KBM-7 (cell line): ENCODE measurements at places on chromosomes 13 and 19.

GRCh38 chr13:71879129-71879535 lies 12.1 kb upstream of the DACH1 start:
- peak; percentile 50 for DNase-seq

GRCh38 chr19:28443361-28443760 lies 769.6 kb downstream of the UQCRFS1 start:
- no peak for DNase-seq

DNA sequence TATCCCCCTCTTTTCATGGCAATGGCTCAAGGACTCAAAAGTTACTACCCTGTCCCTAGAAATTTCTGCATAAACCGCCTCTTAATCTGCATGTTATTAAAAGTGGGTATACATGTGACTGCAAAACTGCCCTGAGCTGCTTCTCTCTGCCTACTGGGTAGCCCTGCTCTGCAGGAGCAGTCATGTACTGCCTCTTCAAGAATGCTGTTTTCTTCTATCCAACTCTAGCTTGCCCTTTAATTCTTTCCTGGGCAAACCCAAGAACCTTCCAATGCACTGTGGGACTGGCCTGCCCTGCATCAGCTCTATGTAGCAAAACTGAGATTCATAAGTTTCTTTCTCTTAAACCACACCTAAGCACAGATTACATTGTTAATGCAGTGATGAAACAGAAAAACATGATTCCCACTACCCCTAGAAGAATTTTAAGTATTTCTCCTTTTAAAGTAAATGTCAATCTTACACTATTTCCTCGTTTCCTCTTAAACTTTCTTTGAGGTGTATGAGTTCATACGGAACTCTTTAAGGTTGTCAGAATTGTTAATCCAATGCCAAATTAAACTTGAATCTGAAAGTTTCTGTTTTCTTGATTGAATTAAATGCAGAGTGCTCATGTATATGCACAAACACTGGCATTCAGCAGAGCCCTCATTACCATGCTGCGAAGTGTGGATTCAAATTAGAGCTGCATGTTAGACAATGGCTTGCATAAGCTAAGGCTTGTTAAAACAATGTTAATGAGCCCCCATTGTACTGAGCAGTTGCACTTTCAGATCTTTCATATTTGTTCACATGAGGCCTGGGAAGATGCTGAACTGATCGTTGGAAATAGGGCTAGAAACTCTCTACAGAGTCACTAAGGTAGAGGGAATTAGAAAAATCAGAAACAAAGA lies 669.9 kb upstream of the PCDH20 start:
- DNase-seq: no peak

GRCh38 chr13:50357586-50358118 lies 342.4 kb downstream of the KCNRG start:
- no peak for DNase-seq

DNA sequence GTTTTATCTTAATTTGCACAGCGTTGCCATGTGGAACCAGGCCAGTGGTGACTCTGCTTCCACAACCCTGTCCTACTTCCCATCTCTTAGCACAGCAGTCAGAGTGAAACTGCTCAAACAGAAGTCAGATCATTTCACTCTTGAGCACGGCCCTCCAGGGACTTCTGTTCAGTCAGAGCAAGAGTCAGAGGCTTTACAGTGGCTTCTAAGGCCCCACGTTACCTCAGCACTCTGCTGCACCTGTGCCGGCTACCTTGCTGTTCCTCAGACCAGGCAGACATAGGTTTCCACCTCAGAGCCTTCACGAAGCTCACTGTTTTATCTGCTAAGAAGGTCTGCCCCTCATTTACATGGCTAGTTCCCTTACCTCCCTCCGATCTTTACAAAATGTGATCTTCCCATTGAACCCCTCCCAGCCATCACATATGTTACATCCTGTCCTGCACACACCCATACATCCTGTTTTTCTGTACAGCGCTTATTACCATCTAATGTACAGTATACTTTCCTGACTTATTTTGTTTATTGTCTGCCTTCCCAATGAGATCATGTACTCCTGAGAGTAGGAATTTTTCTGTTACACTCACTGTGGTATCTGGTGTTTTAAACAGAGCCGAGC lies 41.6 kb downstream of the TM9SF2 start:
- no peak for DNase-seq

DNA sequence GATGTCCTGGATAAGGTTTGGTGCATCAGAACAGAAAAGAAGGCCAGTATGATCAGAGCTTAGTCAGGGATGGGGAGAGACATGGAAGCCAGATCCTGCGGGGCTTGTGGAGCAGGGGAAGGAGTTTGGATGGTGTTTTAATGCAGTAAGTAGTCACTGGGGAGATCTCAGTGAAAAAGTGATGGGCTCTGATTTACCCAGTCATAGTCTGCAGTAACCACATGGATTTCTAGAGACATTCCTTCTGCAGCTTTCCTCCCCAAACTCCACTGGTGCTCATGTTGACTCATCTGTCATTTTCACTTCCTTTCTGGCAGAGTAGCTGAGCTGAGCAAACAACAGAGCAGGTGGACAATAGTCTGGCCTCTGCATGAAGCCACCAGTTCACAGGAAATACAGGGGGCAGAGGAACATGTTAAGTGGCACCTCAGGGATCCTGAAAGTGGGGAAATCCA lies 144.1 kb downstream of the DPF1 start:
- peak; percentile 7 for DNase-seq

- no peak for DNase-seq
These were observed at the start of gene CEACAM5 for GRCh38 chr19:41708481-41708880. CEACAM5 (plus strand) TSS chr19:41708626; CDS start chr19:41708732, 106 bp downstream.

DNA sequence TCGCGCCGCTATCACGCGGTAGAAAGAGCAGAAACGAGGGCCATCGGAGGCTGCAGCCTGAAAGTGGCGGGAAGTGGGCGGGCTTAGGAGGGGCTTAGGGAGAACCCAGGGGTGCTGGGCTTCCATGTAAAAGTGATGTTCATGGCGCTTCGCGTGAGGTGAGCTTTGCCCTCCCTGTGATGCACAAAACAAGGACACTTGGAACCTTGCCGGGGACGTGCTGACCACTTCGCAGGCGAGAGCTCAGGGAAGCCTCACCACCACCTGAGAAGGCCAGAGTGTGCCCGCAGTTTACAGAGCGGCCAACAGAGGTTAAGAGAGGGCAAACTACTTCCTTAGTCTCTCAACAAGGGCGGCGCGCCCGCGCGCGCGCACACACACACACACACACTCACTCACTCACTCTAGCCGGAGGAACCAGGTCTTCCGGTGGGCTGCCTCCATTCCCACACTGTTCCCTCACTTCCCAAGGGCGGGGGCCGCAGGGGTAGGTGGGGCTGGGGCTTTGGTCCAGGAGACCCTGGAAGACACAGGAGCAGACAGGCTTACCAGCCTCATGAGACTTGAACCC lies 651 bp downstream of the GAPDHS start:
- peak; percentile 27 for DNase-seq

GRCh38 chr13:71118779-71119364 lies 748.1 kb downstream of the DACH1 start:
- DNase-seq: no peak

GRCh38 chr19:7904074-7905020 lies 670 bp downstream of the MAP2K7 start:
- no peak for DNase-seq

- peak; percentile 59 for DNase-seq
These were observed 15.2 kb upstream of the PAK4 start for GRCh38 chr19:39110263-39110967.

DNA sequence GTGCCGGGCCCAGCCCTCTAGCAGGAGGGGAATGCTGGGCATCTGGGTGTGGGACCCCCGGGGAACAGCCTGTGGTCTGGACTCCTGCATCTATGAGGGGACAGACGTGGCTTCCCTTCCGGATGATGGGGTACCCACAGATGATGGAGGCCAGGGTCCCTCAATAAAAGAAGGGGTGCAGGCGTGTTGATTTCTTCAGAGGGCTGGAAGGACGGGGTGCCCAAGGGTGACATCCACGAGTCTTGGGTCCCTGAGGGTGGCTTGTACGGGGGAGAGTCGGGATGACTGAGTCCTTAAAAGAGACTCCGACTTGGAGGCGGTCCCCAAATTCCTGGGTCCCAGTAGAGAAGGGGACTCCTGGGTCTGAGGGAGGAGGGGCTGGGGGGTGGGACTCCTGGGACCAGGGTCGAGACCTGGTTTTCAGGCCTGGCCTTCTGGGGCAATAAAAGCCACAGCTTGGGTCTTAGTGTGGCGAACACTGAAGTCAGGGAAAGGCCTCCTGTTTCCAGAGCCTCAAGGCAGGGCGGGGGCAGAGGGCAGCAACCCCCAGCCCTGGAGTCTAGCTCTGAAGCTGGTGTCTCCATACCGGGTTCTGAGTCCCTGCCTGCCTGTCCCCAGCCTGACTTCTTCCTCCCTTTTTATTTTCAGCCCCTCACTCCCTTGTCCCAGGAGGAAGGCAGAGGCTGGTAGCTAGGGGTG lies 459 bp upstream of the GRIN2D start:
- DNase-seq: no peak
